ENCODE measurements at places on chromosomes 5 and 9.

GRCh38 chr5:156137071-156137869 is 189.7 kb upstream of the SGCD start:
- no peak for DNase-seq

GRCh38 chr5:133927300-133928180 is 40.9 kb downstream of the C5orf15 start:
- DNase-seq: no peak

DNA sequence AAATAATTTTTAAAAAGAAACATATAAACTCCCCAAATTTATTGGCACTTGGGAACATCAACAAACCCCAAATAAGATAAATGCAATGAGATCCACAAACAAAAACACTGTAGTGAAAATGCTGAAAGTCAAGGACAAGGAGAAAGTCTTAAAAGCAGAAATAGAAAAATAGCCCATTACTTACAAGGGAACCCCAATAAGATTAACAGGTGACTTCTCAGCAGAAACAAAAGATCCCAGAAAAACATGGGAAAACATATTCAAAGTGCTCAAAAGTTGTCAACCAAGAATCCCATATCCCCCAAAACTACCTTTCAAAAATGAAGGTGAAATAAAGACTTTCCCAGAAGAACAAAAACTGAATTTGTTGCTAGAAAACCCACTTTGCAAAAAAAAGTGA is 40.0 kb downstream of the FANCC start:
- DNase-seq: no peak

DNA sequence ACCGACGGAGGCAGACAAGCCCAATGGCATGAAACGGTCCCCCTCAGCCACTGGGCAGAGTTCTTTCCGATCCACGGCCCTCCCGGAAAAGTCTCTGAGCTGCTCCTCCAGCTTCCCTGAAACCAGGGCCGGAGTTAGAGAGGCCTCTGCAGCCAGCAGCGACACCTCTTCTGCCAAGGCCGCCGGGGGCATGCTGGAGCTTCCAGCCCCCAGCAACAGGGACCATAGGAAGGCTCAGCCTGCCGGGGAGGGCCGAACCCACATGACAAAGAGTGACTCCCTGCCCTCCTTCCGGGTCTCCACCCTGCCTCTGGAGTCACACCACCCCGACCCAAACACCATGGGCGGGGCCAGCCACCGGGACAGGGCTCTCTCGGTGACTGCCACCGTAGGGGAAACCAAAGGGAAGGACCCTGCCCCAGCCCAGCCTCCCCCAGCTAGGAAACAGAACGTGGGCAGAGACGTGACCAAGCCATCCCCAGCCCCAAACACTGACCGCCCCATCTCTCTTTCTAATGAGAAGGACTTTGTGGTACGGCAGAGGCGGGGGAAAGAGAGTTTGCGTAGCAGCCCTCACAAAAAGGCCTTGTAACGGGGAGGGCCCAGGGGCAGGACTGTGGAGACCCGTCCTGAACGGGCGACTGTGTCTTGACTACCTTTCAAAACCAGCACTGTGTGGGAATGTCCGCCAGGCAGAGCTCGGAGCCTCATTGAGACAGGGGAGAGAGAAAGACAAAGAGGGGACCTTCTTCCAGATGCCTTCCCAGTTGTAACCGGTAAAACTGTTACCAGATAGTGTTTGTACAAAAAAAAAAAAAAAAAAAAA is 29.9 kb downstream of the CD180 start:
- peak; percentile 87 for DNase-seq

GRCh38 chr5:152523964-152524363 is 118.9 kb upstream of the NMUR2 start:
- no peak for DNase-seq

- DNase-seq: no peak
Observed at GRCh38 chr5:86118542-86118941, 499.2 kb upstream of the COX7C start.

DNA sequence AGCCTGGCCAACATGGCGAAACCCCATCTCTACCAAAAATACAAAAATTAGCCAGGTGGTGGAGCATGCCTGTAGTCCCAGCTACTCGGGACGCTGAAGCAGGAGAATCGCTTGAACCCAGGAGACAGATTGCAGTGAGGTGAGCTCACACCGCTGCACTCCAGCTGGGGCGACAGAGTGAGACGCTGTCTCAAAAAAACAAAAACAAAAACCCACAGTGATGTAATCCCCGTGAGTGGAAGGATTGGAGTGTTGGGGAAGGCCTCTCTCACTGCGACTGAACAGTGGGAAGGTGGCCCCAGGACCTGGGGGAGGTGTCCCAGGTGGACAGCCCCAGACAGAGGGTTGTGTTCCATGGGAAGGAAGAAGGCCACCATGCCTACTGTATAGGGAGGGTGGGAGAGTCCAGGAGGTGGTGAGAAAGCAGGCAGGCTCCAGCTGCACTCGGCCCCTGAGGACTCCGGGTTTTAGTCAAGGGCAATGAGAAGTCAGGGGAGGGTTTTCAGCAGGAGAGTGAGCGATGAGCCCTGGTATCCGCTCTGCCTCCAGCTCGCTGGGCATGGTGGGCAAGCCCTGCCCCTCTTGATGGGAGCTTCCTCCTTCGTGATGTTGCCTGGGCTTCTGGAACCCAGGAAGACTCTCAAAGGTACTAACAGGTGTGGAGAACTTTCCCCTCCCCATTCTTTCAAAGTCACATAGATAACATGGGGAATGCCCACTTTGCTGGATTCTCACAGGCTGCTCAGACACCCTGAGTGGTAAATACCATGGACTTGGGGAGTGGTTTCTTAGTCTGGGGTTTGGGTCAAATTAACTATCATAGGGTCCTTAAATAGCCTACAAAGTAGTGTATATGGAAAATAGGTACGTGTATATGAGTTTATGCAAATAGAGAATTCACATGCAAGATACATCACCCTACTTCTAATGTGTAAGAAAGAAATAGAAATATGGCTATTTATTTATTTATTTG is 74.7 kb downstream of the PPARGC1B start:
- DNase-seq: no peak

DNA sequence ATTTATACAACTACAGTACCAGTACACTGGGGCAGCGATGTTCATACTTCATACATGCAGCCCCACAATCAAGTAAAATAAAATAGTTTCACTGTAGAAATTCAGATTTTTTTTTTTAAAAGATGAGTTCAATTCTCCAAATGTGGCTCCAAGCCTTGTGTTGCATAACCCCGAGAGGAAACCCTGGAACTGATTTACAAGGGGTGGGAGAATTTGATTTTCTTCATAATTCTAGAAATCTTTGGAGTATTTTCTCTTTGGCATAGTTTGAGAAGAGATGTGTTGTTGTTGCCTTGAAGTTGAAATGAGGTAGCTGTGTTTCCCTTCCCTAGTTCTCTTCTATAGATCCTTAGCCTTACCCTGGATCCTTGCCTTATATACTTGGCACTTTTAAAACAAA is 3.1 kb downstream of the RHOBTB3 start:
- DNase-seq: no peak

DNA sequence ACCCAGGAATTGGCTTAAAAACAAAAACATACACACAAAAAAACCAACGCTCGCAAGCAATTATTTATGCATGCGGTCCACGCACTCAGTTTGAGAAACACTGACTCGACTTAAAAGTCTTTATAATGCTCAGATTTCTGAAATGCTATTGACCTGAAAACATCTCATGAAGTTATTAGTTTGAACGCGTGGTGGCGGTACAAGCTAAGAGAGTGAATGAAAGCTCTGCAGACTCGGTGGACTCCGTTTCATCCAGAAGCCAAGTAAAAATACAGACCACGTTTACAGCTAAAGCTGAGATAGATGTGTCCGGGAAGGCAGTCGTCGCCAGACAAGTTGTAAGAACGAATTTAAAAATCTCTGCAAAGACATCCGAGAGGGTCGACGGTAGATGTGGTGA is at the start of gene PCDHB6:
PCDHB6 (plus strand) TSS at position 246 of the 400 bp plus-strand sequence. CDS start 201 bp downstream, outside the sequence.
- DNase-seq: peak; percentile 30

- no peak for DNase-seq
Observed at GRCh38 chr9:112777914-112778313, 27.4 kb downstream of the SNX30 start.

GRCh38 chr5:172833372-172833685 is 722 bp upstream of the ERGIC1 start:
- no peak for DNase-seq

DNA sequence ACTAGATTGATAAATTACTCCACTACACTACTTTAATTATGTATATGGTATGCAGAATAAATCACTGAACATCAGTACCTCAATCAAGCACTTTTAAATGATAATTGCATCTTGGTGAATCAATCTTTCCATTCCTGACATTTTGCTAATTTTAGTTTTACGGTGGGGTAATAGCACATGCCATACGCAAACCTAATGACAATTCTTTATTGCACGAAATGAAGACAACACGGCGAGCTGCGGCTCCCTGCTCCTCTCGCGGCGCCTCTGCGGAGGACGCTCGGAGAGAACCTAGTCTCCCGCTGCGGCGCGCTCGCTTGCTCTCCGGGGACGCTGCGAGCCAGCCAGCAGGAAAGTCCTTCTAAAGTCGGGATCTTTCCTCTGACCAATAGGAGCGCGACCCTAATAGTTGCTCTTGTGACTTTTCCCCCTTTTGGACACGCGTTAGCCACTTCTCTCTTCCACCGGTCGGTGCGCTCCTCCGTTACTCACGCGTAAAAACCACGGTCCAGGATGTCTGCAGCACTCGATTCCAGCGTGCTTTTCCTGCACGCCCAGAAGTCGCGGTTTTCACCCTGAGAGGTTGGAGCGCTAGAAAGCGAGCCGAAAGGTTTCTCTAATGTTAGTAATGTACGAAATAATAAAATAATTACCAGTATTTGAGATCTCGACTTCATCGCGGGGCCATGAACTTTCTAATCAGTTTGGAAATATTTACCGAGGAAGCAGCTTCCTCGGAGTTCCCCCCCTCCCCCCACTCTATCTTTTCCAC is 1.0 kb upstream of the MEF2C start:
- peak; percentile 57 for DNase-seq

GRCh38 chr5:108334225-108334624 is 47.7 kb downstream of the FBXL17 start:
- no peak for DNase-seq

DNA sequence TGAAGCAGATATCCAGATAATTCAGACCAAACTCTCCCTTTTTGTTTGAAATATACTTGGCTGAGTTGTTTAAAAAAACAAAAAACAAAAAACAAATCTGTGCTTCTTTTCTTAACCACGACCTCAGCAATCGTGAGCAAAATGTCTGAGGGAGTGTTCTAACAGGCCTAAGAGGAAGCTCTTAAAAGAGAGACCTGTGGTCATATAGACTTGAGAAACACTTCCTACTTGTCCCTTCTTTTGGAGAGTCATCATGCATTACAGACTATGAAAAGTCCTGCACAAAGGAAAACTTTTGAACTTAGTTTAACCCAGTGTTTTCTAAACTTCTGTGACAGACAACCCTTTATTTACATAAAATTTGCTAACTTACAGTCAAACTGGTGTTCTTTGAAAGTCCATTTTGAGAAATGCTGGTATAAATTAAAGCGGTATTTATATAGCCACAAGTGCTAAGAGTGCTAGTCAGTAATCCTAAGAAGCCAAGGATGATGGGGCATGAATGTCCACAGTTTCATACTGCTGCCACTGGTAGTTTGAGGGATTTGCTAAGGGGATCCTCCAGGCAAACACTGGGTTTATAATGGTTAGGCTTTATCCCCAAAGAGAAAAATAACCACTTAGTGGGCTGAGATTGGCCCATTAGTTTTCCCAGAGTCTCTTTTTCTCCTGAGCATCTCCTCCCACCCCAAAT is 199.8 kb downstream of the LRRC70 start:
- DNase-seq: no peak

DNA sequence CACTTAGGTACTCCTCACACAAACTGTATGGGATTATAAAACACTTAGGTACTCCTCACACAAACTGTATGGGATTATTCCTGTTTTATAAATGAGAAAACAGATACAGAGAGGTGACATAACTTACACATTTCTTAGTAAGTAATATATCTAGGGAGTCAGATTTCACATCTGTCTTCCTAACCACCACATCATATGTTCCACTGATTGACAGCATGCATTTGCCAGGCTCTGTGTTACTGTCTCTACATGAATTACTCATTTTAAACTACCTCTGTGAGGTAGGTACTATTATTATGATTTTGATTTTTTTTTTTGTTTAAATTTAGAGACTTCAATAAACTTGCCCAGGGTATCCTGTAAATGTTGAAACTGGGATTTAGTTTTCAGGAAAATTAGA is 232.7 kb downstream of the CCDC171 start:
- DNase-seq: no peak

DNA sequence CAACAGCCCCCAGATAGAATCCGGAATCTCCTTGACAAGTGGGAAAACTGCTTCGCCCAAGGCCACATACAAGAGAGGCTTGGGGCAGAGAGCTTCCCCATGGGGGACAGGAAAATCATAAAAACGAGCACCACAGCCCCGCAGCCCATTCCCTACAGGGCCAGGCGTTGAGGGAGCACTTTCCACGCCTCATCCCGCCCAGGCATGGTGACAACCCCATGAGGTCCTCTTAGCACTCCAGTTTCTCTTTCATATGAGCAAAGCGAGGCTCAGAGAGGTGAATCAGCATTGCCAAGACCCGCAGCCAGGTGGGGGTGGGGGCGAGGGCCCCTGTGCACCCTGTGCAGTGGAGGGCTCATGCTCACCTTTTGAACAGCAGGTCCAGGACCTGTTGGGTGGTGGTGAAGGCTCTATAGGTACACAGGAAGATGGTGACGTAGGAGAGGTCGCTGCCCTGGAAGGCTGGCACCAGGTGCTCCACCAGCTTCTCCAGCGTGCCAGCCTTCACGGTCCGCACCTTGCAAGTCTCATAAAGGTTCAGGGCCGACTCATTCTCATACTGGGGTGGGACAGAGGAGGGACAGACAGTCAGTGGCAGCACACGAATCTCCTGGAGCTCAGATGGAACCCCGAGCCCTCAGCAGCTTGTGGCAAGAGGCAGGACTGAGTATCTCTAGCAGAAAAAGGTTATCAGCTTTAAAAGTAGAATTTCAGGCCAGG is 10.9 kb downstream of the RALGDS start:
- no peak for DNase-seq

DNA sequence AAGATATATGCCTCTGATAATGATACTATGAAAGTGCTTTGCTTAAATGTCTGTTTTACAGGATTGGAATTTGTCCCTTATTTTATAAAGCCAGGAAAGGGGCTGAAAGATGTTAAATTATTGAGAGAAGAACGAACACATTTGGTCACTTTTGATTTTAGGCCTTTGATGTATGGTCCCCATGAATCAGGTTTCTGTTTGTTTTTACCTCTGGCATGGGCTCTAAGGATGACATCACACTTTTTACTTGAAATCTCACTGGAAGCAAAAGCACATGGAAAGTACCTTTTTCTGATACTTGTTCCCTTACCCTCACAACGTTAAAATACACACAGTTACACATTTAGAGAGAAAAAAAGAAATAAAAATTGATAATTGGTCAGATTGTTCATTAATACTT is 6.9 kb downstream of the OTULIN start:
- DNase-seq: no peak

- no peak for DNase-seq
Observed at GRCh38 chr9:17519761-17520160, 59.1 kb upstream of the SH3GL2 start.

GRCh38 chr9:653421-653820 is 188.1 kb upstream of the DMRT1 start:
- DNase-seq: no peak
